HEK293T (cell line): ENCODE measurements at places on chromosomes 3 and 15.

GRCh38 chr15:48393645-48394506, 62.6 kb downstream of the DUT start:
- no peak for DNase-seq

- no peak for DNase-seq
These were observed 334.9 kb upstream of the DPH6 start for GRCh38 chr15:35880896-35881295.

- DNase-seq: no peak
These were observed 594 bp upstream of the ICE2 start for GRCh38 chr15:60479361-60480110.

DNA sequence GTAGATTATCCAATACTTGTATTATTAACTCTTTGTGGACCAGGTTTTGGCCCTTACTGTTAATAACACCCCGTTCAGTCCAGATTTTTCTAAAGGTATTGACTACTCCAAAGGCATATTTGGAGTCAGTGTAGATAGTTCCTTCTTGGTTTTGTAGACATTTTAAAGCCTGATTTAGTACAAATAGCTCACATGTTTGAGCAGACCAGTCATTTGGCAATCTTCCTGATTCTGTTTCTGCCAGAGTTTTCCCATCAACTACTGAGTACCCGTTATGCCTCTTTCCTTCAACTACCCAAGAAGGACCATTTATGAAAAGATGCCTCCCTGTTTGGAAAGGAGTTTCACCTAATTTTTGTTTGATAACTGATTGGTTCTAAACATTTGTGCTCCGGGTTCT, 82.0 kb downstream of the CHCHD4 start:
- no peak for DNase-seq

- no peak for DNase-seq
These were observed 163.8 kb downstream of the ZIC1 start for GRCh38 chr3:147572970-147573340.

DNA sequence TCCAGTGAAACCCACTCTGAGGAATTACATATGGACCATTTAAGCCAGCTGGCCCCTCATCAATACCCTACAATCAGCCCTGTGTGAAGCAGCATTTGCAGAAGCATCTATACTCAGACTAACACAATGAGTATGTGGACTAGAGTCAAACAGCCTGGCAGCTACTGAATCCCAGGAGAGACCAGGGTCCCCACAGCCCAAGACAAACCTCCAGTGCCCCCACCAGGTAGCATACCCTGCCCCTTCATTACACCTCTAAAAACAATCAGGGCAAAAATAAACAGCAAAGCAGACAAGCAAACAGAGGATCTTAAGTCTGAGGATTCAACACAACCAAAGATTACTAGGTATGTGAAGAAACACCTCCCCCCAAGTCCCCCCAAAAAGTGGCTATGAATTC, 157.4 kb downstream of the LEKR1 start:
- no peak for DNase-seq

DNA sequence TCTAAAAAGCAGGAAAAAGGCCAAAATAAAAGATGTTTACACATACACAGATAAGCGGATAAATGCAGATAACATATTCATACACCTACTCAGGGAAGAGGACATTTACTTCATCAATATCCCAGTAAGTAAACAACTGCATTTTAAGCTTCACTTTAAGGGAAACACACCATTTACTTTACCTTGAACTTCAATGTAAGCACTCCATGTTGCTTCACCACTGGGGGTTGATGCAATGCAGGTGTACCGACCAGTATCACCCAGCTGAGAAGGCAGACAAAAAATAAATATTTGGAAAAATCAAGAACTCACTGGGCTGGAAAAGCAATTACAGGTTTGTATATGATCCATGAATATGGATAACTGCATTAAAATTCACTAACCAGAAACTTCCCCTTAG, 1099.5 kb downstream of the ROBO1 start:
- DNase-seq: no peak

GRCh38 chr15:63940966-63941620, 105.2 kb downstream of the DAPK2 start:
- DNase-seq: no peak

DNA sequence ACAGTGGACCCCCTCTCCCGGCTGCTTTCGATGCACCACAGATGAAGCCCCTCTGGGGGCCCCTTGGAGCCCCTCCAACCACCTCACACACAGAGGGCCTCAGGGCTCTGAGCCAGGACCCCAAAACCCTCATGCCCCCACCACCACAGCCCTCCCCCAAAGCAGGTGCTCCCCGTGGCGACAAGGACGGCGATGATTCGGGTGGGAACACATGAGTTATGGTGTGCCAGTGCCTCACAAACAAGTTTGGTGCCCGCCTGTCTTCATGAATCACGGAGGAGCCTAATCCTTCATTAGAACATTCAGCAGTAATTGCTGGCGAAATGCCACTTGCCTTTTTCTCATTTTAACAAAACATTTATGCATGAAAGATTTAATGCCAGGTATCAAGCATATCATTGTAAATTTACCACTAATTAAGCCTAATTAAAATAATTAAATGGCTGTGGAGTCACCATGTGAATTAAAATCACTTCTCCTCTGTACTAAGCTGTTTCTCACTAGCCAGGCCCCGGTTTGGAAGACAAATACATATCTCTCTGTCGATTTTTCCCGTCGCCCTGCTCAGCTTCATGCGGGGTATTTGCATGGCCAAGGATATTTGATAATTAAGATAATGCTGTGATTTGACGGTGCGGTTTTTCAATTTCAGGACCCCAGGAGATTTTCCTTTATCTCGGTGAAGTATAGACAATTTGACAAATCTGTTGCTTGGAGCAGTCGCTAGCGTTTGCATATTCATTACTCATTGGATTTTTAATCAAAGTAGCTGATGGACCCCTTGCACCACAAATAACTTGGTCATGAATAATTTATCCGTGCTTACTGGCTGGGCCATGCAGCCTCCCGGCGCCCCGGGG, 157.0 kb downstream of the TLE3 start:
- DNase-seq: no peak

DNA sequence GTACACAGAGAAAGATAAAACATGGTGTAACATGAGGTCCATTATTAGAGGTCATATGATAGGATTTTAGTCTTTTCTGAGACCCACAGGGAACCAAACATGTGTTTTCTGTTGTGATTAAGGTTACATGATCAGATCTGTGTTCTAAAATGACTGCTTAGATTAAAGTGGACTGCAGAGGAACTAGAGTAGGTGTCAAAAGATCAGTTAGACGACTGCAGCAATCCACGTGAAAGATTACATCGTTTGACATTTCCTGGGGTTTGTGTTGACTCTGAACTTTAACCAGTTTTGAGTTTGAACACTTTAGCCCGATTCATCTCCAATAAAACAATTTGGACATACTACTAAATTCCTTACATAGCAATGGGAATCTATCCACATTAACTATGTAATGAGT, 5.1 kb downstream of the MIX23 start:
- no peak for DNase-seq

DNA sequence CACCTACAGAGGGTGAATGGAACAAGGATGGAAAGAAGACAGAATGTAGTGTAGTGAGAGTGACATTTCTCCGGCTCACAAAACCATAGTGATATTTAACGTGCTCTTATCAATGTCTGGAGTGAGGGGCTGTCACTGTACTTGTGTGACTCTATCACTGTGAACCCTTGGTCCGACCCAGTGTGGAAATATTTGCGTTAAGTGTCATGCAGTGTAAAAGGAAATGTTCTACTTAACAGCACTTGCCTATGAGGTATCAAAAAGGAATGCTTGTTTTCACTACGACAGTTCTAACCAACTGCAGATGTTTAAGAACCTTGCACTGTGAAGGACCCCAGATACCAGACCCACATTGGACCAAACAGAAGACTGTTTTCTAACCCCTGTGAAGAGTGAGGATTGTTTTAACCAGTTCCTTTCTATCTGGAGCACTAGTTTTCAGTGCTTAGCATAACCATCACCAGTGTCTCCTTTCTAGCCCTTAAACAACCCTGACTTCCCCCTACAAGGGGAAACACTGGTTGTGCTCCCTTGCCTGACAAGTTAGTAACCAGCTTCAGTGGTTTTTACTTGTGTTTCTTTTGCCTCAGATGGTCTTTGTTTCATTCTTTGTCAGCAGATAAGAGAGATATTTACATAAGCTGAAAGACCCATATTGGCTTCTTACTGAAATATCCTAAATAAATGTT, 144.7 kb upstream of the ABHD17C start:
- no peak for DNase-seq

DNA sequence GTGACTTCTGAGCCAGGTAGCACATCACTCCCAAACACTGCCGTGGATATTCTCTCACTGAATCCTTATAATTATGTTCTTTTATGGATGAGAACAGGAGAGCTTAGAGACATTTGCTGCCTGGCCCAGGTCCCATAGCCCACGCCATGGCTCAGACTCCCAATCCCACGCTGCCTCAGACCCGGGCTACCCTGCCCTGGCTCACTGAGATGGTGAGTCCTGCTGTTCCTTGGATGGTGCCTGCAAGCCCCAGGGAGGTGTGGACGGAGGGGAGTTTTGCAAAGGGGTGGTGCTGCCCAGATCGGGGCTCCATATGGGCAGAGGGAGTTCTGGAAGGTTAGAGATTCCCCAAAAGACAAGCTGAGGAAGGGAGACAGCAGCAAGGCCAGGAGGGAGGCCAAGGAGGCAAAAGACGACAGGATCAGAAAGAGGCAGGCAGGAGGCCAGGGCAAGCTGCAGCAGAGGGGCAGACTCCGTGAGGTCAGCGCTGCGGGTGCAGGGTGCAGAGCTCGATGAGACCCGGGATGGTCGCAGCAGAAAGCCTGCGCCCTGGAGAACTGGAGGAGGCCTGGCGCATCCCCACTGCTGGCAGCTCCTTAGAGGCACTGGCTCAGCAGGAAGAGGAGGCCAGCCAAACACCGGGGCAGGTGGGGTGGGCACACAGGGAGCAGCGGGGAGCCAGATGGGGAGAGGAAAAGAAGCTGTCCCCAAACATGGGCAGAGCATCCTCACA, 95.7 kb upstream of the ALDH1A3 start:
- DNase-seq: no peak

DNA sequence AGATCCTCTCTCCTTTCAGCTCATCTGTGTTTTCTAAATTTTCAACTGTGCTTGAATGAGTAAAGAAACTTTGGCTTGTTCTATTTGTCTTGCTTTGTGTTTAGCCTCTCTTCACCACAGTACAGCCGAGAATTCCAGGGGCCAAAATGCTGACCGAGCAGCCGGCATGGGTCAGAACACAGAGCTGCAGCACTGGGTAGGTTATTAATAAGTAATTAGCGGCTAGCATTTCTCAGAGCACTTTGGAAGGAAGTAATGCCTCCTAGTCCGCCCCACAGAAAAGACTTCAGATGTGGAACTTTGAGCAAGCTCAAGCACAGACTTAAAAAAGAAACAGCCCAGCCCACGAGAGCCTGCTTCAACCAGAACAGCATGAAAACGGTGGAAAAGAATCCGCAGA, 343.9 kb downstream of the ARRDC4 start:
- DNase-seq: no peak

- no peak for DNase-seq
These were observed 102.6 kb upstream of the ZPLD1 start for GRCh38 chr3:102332205-102332604.

DNA sequence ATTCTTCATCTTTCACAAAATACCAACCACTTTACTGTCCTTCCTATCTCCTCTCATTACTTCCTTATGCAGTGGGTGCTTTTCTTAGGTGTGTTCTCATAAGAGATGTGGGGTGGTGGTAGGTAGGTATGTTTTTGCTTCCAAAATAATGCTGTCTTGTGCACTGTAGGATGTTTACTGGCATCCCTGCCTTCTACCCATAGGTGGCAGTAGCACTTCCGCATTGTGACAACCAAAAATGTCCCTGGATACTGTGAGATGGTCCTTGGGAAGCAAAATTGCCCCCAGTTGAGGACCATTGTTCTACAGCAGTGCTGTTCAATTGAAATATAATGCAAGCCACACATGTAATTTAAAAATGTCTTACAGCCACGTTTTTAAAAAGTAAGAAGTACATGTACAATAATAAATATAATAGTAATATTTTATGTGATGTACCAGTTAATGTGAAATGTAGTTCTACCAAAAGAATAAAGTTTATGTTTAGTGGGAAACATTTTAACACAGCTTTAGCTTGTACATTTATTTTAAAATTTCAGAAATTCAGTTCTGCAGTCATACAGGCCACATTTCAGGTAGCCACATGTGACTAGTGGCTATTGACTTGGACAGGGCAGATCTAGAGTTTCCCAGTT, 75.2 kb downstream of the NEO1 start:
- DNase-seq: peak; percentile 56

DNA sequence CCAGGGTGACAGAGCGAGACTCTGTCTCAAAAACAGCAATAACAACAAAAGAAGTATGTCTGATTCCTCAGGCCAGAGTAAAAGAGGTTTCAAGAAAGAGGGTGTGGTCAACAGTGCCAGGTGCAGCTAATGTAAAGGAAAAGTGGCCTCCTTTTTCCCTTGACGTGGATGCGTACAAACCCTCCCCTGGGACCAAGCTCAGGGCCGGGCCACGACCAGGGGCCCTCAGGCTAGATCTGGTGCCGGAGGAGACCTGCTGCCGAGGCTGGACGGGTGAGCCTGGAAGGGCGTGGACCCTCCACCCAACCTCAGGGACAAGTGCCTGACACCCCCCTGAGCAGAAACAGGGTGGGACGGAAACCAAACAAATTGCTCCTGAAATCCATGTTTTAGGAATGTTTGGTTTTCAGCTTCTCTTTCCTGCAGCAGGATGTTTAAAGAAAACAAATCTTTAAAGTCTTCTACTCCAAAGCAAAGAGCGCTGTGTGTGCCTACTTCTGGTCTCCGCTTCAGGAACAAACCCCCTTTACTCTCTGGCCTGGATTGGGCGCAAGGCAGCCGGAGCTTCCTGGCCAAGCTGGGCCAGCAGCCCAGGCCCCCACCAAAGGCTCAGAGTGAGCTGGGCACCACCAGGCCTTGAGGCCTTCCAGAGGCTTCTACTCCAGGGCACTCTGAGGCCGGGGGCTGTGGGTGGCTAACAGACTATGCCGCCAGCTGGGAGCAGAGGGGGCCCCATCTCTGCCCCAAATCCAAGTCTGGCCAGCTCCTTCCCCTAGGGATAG, 21.4 kb downstream of the ZDHHC19 start:
- DNase-seq: no peak

DNA sequence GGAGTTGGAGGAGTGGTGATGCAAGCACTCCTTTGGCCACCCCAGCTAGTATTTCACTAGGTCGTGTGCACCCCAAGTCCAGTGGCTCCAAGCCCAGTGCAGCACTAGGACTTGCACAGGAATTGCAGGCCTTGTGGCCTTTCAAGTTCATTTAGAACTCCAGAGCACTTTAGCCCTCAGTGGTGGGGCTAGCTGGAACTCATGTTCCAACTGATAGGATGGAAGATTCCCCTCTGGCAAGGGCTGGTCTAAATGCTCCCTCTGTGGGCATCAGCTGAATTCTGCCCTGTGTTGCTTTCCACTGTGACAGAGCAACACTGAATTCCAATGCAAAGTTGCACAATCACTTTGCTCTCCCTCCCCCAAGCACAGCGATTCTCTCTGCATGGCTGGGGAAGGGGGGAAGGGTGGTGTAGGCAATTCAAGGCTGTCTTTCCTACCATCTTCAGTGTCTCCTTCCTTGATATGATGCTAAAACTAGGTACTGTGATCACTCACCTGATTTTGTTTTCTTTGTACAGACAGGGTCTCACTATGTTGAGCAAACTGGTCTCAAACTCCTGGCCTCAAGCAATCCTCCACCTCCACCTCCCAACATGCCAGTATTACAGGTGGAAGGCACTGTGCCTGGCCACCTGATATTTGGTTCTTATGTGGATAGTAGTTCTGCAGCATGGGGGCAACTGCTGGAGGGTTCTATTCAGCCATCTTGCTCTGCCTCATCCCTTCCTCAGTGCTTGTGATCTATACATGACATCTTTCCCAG, 10.3 kb downstream of the USF3 start:
- DNase-seq: no peak

GRCh38 chr3:154656486-154656885, 226.5 kb upstream of the GPR149 start:
- DNase-seq: no peak

- DNase-seq: no peak
These were observed 16.8 kb upstream of the CHD2 start for GRCh38 chr15:92883163-92883875.
